Activated CD4-positive, alpha-beta T cell treated with anti-CD3 and anti-CD28 coated beads, Interleukin-2, amount 50 U/mL, for 16 hours (primary cell): ENCODE measurements at places on chromosomes 6 and 20.
A peak's percentile ranks its signal among the peaks of the same experiment; 100 is the strongest.

GRCh38 chr6:22749696-22750095, 180.3 kb downstream of the HDGFL1 start:
- no peak for DNase-seq

DNA sequence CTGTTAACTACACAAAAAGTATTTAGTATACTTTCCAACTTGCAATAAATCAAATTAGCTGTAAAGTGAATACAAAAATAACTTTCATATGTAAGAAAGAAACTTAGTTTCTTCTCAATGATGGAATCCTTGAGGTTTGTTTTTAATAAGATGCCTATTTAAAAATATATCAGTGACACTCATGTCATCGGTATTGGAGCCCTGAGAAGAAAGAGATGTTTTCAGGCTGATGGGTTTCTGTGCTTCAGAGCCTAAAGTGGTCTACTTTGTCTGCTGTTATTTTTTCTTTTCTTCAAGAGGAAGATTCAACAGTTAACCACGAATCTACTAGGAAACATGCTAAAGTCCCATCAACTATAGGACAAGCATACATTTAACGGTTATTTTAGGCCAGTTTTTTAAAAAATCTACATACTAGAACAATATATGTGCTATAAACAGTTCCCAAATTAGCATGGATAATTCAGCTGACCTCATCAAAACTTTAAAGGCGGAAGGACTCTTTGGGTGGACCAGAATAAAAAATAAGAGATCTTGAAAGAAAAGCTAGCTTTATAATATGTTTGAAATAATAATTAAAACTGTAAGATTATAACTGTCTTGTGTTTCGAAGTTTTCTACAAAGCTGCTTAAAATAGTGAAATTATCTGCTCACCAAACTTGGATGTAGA, 147.0 kb upstream of the SAMD5 start:
- DNase-seq: no peak

DNA sequence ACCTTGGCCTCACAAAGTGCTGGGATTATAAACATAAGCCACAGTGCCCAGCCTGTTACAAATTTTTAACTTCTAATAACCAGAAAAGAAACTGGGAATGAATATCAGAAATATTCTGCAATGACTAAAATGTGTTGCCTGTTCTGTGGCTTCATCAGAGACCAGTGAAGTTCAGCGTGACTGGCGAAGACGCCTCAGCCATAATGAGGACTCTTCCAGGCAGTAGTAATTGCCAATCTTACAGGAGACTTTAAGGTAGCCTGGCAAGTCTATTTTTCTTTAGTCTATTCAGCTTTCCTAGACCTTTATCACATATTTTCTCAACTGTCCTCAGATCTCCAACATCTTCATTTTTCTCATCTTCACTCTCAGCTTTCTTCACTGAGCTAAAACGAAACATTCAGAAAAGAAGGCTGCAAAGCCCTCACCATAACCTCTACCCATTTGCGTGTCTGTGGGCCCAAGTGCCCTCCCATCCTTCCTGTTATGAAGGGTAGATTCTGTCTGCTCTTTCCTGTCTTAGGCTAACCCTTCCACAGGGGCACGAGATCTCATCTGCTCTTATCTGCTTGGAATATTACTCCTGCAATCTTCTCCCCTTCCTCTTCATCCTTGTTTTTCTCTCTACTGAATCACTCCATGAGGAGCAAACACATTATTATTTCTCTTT, 42.0 kb upstream of the OLIG3 start:
- peak; percentile 76 for DNase-seq

DNA sequence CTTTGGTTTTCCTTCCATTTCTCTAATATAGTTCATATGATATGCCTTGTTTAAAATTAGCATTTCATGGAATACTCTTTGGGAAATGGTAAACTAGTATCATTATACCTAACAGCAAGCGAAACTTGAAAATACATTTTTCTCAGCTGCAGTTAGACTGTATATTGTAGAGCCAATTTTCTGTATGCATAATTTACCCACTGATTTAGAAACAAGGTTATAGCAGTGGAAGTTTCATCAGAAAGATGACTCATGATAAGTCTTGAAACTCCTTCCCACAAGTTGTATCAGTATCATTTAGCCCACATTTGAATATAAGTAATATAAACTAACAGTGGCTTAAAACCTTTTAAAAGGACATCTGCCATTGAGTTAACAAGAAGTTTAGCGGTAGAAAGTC, 164.8 kb upstream of the BMP5 start:
- DNase-seq: peak; percentile 13

- DNase-seq: no peak
Observed at GRCh38 chr20:37142708-37143107, 36.4 kb upstream of the RPN2 start.

GRCh38 chr6:91167846-91168245, 581.0 kb upstream of the MAP3K7 start:
- no peak for DNase-seq

DNA sequence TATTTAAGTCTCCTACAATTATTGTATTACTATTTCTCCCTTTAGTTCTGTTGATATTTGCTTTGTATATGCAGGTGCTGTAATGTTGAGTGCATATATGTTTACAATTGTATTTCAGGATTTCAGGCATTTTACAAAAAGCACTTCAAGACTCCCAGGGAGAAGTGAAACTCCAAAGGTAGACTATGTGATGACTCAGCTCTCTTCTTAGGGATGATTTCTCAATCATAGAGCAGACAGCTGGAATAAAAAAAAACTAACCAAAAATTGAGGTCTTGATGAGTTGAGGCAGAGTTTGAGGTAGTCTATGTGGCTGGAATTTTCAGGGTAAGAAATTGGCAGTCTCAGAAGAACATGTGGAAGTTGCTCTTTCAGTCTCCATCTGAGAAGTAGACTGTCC, 786.1 kb downstream of the TFAP2A start:
- DNase-seq: no peak

DNA sequence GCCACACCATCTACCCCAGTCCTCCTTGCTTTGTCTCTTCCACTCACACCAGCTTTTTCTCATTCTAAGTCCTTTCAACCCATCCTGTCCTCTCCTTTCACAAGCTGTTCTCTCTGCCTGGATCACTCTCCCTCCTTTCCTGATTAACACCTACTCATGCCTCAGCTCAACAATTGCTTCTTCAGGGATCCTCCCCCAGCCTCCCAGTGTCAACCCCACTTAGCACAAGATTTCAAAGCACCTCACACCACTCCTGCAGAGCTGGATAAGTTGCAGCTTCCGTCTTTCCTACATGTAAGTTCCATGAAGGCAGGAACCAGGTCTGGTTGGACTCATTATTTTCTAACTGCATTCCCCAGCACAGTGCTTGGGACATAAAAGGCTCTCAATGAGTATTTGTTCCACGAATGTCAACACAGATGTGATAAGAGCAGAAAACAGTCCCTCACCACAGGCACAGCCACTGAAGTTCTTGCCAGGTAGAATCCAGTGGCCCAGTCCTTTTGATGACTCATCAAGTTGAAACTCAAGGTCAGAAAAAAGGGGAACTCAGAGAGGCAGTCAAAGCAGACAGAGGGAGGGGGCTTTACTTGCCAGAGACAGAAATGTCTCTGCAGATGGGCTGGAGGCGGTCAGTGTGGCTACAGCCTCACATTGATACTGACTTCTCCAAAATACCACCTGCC, 193.4 kb upstream of the PRDM1 start:
- no peak for DNase-seq

DNA sequence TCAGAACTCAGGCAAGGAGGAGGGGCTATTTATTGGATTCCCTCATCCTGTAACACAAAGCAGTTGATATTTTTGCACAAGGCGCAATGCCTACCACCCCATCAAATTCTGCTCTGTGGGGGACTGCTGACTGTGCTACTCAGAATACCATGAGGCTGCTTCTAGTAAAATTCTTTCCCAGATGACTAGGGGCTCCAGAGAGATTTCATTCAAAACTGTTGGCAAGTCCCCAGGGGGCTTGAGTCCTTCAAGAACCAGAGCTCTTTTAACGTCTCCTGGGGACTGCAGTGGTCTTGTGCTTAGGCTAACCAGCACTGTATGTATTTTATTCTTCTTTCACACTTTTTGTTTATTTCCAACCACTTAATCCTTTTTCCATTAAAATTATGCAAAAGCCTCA, 365.9 kb upstream of the AGPAT4 start:
- DNase-seq: no peak

GRCh38 chr6:34663831-34664255, 32.7 kb downstream of the ILRUN start:
- no peak for DNase-seq

GRCh38 chr6:164273491-164273890, 859.0 kb downstream of the QKI start:
- DNase-seq: no peak

- DNase-seq: no peak
Observed at GRCh38 chr20:21901470-21902275, 196.2 kb downstream of the PAX1 start.

DNA sequence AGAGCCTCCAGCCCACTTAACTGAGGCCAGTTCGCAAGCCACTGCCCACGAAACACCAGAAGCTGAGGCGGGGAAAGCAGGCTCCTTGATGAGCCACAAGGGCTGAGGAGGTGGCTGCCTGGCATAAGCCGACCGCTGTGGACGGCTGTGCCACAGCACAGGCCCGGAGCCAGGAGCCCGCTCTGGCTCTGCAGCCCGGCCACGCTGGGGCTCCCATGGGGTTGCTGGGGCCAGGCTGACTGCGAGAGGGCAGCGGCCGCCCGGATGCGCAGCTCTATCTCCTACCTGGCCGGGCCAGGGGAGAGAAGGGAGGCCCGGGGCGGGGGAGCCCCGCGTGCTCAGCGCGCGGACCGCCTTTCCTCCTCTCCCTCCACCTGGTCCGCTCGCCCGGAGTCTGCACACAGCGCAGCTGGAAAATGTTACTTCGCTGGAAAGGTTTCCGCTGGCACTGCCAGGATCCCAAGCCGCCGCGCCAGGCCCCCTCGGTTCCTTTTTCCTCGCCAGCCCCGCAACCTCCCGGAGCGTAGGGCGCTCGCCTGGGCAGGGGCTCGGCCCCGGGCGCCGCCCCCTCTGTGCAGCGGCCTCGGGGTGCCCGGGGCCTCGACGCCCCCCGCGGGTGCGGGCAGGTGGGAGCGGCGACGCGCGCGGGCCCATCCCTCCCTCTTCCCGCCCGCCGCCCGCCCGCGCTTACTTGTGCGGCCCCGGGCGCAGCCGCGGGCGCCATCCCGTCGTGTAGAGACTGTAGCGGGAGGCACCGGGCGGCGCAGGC, 657 bp downstream of the EMILIN3 start:
- no peak for DNase-seq

- no peak for DNase-seq
Observed at GRCh38 chr6:30530014-30530413, 26.3 kb downstream of the GNL1 start.

- no peak for DNase-seq
Observed at GRCh38 chr20:43723186-43723585, 3.6 kb downstream of the GTSF1L start.

DNA sequence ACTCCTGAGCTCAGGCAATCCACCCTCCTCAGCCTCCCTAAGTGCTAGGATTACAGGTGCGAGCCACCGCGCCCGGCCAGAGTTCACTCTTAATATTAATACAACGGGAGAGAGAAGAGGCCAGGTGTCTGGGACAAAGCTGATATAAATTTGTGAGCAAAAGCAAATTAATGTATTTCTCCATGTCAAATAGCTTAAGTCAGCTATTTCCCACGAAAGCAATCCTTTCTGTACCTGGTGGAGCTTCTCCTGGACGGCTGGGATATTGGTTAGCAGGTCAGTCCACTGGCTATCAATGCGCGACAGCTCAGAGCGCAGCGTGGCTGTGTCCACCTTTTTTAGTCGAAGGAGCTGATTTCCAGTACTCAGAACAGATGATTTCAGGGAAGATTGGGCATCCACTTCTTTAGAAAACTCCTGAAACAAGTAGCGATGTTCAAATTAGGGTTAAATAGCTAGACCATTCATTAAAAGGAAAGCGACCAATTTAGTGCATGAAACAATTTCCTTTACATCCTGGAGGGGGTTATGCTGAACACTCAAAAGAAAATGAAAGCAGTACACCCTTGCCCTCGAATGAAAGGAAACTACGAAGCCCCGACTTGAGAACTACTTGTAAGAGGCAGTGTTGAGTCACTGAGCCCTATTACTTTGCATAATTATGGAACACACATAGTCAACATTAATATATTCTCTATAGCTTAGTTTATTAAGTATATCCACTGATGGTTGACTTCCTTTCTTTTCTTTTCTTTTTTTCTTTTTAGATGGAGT, 403.4 kb downstream of the SYNE1 start:
- peak; percentile 43 for DNase-seq

GRCh38 chr6:116387374-116387773, 16.6 kb downstream of the DSE start:
- DNase-seq: peak; percentile 35

DNA sequence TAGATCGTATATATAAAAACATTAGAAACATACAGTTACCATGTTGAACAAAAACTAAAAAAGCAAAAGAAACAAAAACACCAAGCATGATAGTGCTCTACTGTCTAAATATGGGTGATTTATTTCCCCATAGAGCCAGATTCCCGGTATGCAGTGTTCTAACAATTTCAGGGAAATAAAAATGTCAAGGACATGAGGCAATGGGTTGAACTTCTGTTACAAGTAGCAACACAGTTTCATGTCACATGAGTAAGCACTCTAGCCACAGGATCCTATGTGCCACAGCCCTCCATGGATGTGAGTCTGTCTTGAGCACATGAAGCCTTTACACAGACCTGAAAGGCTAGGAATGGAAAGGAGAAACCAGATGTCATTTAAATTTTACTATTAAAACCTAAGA, 96.0 kb downstream of the MAP3K5 start:
- DNase-seq: no peak

- no peak for DNase-seq
Observed at GRCh38 chr6:94041945-94042709, 622.8 kb upstream of the EPHA7 start.

- no peak for DNase-seq
Observed at GRCh38 chr20:45617591-45617990, 11.9 kb upstream of the WFDC10A start.

- no peak for DNase-seq
Observed at GRCh38 chr6:38150021-38150420, 330.5 kb downstream of the ZFAND3 start.

DNA sequence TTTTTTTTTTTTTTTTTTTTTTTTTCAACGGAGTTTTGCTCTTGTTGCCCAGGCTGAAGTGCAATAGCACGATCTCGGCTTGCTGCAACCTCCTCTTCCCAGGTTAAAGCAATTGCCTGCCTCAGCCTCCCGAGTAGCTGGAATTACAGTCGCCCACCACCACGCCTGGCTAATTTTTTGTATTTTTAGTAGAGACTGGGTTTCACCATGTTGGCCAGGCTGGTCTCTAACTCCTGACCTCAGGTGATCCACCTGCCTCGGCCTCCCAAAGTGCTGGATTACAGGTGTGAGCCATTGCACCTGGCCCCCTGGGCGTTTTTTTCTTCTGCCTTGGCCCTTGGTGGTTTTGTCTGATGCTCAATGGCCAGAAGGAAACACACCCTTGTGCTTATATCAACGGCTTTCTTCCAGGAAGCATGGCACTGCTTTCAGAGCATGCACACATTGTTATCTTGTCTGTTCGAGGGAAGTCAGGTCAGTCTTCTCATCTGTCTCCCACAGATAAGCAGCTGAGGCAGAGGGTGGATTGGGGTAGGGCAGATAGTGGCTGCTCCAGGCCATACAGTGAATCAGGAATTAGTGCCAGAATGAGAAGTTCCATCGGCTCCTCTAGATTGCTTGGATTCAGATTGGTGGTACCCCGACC, 203.1 kb downstream of the TSHZ2 start:
- no peak for DNase-seq
